Aorta (tissue), 5 donors: ENCODE measurements at places on chromosomes 12 and 14.
A peak's percentile ranks its signal among the peaks of the same experiment; 100 is the strongest.

- peak overlapping the region; percentile 42 for H3K4me3 ChIP-seq
- no peak overlapping the region for H3K27ac ChIP-seq
- peak; percentile 95 for DNase-seq
- no peaks in the 10 kb centered on the region for H3K4me1 ChIP-seq
- H3K36me3 ChIP-seq, result no peaks in the 10 kb centered on the region
Observed at GRCh38 chr14:102314242-102315011, 5.1 kb upstream of the ZNF839 start.

GRCh38 chr12:120346681-120347080 is 19.1 kb upstream of the PLA2G1B start:
- no peak overlapping the region for H3K4me3 ChIP-seq
- H3K4me1 ChIP-seq, result no peaks in the 10 kb centered on the region
- no peak overlapping the region for H3K27ac ChIP-seq
- no peaks in the 10 kb centered on the region for H3K36me3 ChIP-seq

- no peak for DNase-seq
- no peaks in the 10 kb centered on the region for H3K36me3 ChIP-seq
- no peak overlapping the region for H3K27ac ChIP-seq
- no peaks in the 10 kb centered on the region for H3K27me3 ChIP-seq
Observed at GRCh38 chr12:67964456-67964855, 24.8 kb upstream of the IFNG-AS1 start.

DNA sequence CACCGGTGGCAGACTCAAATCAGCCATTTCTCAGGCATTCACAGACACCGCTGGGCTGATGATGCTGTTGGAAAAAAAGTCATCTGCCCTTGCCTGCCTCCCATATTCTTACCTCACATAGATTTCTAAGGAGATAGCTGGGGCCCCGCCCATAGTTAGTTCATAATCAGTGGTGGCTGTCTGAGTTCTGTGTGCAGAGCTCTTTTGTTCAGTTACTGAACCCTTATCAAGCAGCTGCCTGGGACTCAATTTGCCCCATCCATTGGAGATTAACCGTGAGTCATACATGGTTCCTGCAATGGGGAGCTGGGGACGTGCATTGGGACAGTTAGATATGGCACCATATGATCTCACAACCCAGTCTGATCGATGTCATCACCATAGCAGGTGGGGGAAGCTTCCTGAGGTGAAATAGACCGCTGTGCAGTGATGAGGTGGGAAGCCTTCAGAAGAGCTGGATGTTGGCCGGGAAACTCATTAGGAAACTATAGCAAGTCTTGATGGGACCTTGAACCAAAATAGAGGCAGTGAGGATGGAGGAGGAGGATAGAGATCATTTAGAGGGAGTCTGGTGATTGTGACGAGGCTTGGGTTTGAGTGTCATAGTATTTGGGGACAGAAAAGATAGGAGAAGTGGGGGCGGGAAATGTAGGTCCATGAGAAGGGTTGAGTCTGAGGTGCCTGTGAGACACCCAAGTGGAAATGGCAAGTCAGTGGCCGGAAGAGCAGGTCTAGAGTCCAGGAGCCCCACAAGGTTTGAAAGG is 147.8 kb downstream of the GCH1 start:
- H3K27ac ChIP-seq, result peak overlapping the region; percentile 26
- no peaks in the 10 kb centered on the region for H3K4me1 ChIP-seq
- no peak overlapping the region for H3K4me3 ChIP-seq
- no peak for DNase-seq

- no peaks in the 10 kb centered on the region for H3K4me1 ChIP-seq
- no peak for DNase-seq
- H3K4me3 ChIP-seq, result no peak overlapping the region
Observed at GRCh38 chr12:100427078-100427477, 46.6 kb upstream of the NR1H4 start.

GRCh38 chr14:79256380-79256779 is 954.9 kb downstream of the DIO2 start:
- H3K27ac ChIP-seq, result no peak overlapping the region
- H3K4me1 ChIP-seq, result no peaks in the 10 kb centered on the region
- H3K4me3 ChIP-seq, result no peak overlapping the region
- no peaks in the 10 kb centered on the region for H3K27me3 ChIP-seq
- no peak for DNase-seq

- no peak for DNase-seq
- H3K4me1 ChIP-seq, result no peaks in the 10 kb centered on the region
- no peak overlapping the region for H3K4me3 ChIP-seq
- no peaks in the 10 kb centered on the region for H3K27me3 ChIP-seq
Observed at GRCh38 chr12:11510671-11511070, 115.3 kb upstream of the PRB2 start.

GRCh38 chr12:14362352-14362751 is 3.1 kb upstream of the ATF7IP start:
- H3K27me3 ChIP-seq, result no peaks in the 10 kb centered on the region
- no peak for DNase-seq
- H3K27ac ChIP-seq, result no peak overlapping the region
- no peaks in the 10 kb centered on the region for H3K4me1 ChIP-seq
- no peak overlapping the region for H3K4me3 ChIP-seq

- no peaks in the 10 kb centered on the region for H3K36me3 ChIP-seq
- H3K27ac ChIP-seq, result no peak overlapping the region
- H3K4me1 ChIP-seq, result no peaks in the 10 kb centered on the region
- no peak overlapping the region for H3K4me3 ChIP-seq
Observed at GRCh38 chr14:99586054-99586760, 17.8 kb downstream of the CCDC85C start.

GRCh38 chr12:62919838-62920237 is 15.1 kb downstream of the PPM1H start:
- no peak overlapping the region for H3K4me3 ChIP-seq
- no peak for DNase-seq
- H3K36me3 ChIP-seq, result no peaks in the 10 kb centered on the region
- no peaks in the 10 kb centered on the region for H3K4me1 ChIP-seq
- H3K27me3 ChIP-seq, result no peaks in the 10 kb centered on the region
- H3K27ac ChIP-seq, result no peak overlapping the region

DNA sequence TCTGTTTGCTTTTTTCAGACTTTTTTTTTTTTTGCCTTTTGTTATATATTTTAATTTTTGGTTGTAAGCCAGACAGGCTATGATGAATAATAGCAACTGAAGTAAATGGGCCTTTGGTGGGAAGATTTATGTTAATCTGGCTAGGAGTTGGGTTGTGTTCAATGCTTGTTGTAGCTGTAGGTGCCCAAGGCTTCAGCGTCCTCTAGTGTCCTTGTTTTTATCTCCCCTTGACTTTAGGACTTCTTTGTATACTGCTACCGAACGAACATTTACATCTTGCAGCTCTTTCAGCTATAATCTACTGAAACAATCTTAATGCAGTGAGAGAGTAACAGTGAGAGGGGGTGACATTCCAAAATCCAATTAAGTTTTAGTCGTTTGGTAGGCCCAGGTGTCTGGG is 848.4 kb upstream of the FBXO33 start:
- no peak for DNase-seq
- H3K36me3 ChIP-seq, result no peaks in the 10 kb centered on the region
- no peak overlapping the region for H3K27ac ChIP-seq
- H3K4me1 ChIP-seq, result no peaks in the 10 kb centered on the region

- no peak for DNase-seq
- no peaks in the 10 kb centered on the region for H3K27me3 ChIP-seq
- H3K4me1 ChIP-seq, result no peaks in the 10 kb centered on the region
- peaks cover 5% of the 10 kb centered on the region for H3K36me3 ChIP-seq
Observed at GRCh38 chr12:128793701-128794100, 30.1 kb downstream of the SLC15A4 start.

DNA sequence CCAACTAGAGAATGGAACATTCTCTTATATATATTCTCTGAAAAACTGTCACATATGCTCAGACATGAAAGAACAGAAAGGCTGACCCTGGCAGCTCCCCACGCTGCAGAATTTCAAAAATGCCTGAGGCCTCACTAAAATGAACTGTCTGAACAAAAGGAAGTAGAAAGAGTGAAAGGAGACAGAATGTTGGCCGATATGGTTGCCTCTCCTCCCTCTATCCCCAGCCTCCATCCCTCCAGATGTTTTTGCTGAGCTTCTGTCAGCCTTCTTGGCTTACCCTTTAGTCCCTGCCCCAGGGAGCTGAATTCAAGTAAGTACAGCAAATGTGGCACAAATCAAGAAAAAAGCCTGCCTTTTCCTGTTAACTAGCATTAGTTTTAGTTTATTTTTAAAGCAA is 6.9 kb downstream of the SMCO2 start:
- no peaks in the 10 kb centered on the region for H3K36me3 ChIP-seq
- no peak overlapping the region for H3K27ac ChIP-seq
- no peak for DNase-seq
- no peak overlapping the region for H3K4me3 ChIP-seq
- peaks cover 2% of the 10 kb centered on the region for H3K4me1 ChIP-seq

DNA sequence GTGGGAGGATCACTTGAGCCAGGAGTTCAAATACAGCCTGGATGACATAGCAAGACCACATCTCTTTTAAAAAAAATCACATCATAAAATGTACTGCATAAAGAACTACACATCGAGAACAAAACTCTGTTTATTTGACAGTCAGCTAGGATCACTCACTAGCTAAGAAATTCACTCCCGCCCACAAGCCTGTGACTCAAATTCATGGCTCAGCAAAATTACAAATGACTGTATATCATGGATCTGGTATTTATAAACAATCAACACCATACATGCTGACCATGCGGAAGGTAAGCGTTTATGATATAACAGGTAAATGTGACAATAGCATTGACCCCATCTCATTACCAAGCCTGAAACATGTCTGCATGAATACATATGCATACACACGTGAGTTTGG is 206.5 kb downstream of the EFCAB11 start:
- H3K4me1 ChIP-seq, result peaks cover 2% of the 10 kb centered on the region
- no peak for DNase-seq
- H3K27ac ChIP-seq, result no peak overlapping the region
- H3K4me3 ChIP-seq, result no peak overlapping the region

DNA sequence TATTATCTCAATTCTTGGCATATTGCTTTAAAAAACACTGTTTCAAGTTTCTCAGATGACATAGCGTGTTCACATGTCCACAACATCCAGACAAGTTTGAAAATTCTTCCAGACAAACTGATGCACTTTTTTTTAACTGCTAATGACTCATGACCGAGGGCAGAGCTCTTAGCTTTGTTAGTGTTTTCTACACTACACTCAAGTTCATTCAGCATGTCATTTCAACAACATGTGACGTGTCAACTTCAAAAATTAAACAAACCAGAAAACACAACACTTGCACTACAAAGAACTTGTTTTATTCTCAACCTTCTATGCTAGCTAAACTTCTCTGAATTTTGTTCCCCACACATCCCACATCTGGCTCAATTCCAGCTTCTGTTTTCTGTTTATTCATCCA is 1186.3 kb upstream of the FLRT2 start:
- no peak overlapping the region for H3K27ac ChIP-seq
- no peak overlapping the region for H3K4me3 ChIP-seq
- H3K4me1 ChIP-seq, result no peaks in the 10 kb centered on the region
- H3K27me3 ChIP-seq, result no peaks in the 10 kb centered on the region

DNA sequence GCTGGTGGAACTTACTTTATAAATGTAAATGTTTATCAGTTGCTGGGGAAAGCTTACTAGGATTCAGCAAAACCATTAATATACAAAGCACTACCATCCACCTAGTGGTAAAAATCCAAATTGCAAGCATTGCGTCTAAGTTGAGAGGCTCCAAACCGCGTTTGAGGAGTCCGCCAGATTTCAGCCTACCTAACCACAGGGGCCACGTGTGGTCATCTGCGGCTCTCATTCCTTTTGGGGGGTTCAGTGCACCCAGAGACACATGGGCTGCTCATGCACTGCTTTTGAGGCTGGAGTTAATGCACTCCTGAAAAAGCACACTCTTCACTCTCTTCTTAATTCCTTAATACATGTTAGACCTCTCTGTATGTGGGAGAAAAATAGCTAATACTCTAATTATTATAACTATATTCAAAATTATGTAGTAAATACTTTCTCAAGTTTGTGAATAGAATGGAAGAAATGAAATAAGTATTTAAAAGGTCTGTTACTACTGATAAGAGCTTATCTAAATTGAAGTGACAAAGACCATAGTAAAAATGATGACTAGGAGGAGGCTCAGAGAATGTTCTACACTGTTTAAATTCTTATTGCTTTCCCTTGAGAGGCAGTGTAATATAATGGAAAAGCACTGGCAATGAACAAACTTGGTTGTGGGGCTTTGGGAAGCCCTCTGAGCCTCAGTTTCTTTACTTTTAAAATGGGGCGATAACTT is 41.4 kb upstream of the MANSC4 start:
- DNase-seq, result no peak
- H3K4me1 ChIP-seq, result no peaks in the 10 kb centered on the region
- H3K27ac ChIP-seq, result no peak overlapping the region
- H3K27me3 ChIP-seq, result no peaks in the 10 kb centered on the region

GRCh38 chr14:56170877-56171422 is 52.7 kb downstream of the PELI2 start:
- H3K4me3 ChIP-seq, result no peak overlapping the region

DNA sequence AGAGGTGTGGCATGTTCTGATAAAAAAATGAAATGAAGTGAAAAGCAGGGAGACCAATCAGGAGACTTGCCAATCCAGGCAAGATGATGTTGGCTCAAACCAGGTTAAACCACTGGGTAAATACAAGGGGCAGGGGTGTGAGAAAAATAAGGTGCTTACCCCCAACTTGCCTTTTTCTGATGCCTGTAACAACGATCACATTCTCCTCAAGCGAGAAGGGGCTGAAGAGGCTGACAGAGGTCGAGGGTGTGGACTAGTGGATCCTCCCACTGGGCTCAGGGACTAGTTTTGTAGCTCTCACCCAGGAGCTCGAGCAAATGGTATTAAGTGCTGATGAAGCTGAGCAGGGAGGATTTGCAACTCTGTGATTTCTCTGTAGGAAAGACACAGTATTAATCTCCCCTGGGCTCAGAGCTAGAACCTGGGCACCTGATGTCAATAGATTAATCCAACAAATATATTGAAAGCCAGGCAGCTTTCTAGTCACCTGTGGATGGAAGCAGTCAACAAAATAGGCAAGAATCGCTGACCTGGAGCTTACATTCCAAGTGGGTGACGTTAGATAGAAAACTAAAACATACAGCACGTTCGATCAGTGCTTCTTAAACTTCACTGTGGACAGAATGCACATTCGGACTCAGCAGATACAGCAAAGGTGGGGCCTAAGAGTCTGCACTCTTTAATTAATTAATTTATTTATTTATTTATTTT is 15.2 kb upstream of the EAPP start:
- H3K36me3 ChIP-seq, result no peaks in the 10 kb centered on the region
- no peak overlapping the region for H3K4me3 ChIP-seq
- no peaks in the 10 kb centered on the region for H3K4me1 ChIP-seq
- no peak overlapping the region for H3K27ac ChIP-seq
- no peaks in the 10 kb centered on the region for H3K27me3 ChIP-seq
- DNase-seq, result no peak
